A549 treated with CORT108297 at 1 μM for 4 hours (cell line): ENCODE measurements at places on chromosomes 6 and 20. TPM values are rescaled to one million over a fixed set of nuclear protein-coding genes. Genes with fewer than 3 reads are reported as not detected.

MOG gene
- not detected in 5 replicates for total RNA-seq

LINC00237 gene
- not detected in 5 replicates for total RNA-seq

CLDN20 gene
- not detected in 5 replicates for total RNA-seq

TGM2 gene
- 302 to 496 TPM (median 426 TPM) in 5 replicates for total RNA-seq

BNIP5 gene
- not detected in 5 replicates for total RNA-seq

MYLK4 gene
- 0.12 to 0.18 TPM (median 0.13 TPM) in 5 replicates for total RNA-seq

FOXS1 gene
- total RNA-seq = 0.20 to 1.3 TPM (median 0.64 TPM) in 5 replicates

IL17F gene
- total RNA-seq = not detected in 5 replicates
